ENCODE measurements at places on chromosomes 2 and 18.

GRCh38 chr2:212683346-212684097 is 144.9 kb upstream of the ERBB4 start:
- DNase-seq, result no peak

GRCh38 chr18:56289381-56289780 is 349.0 kb downstream of the TXNL1 start:
- DNase-seq, result no peak

- no peak for DNase-seq
Observed at GRCh38 chr2:230319211-230319862, 7.7 kb upstream of the SP140L start.

- DNase-seq, result no peak
Observed at GRCh38 chr18:2412281-2412680, 159.0 kb downstream of the METTL4 start.

DNA sequence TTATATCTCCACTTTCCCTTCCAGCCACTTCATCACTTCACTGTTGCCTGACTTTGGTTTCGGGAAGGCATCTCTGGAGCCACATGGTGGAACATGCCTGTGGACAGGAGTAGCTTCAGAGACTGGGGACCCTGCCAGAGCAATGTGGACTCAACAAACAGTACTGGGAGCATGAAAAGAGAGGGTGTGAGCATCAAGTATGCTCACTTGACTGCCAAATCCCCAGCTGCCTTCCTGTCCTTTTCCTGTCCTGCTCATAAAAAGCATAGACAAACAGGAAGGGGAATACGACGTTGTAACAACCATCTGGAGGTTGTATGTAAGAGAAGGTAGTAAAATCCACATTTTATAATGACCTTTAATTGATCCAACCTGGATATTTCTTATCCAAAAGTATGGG is 61.3 kb upstream of the CSRNP3 start:
- DNase-seq, result no peak

- DNase-seq, result no peak
Observed at GRCh38 chr2:26401739-26402541, at the start of gene DRC1. Gene DRC1, plus strand, starts transcription at chr2:26401920. Its CDS starts 70 bp downstream, at chr2:26401990.

GRCh38 chr2:8549273-8549922 is 132.5 kb upstream of the ID2 start:
- DNase-seq, result no peak

All from WERI-Rb-1 (cell line).